ENCODE measurements at places on chromosomes 3 and 15.

DNA sequence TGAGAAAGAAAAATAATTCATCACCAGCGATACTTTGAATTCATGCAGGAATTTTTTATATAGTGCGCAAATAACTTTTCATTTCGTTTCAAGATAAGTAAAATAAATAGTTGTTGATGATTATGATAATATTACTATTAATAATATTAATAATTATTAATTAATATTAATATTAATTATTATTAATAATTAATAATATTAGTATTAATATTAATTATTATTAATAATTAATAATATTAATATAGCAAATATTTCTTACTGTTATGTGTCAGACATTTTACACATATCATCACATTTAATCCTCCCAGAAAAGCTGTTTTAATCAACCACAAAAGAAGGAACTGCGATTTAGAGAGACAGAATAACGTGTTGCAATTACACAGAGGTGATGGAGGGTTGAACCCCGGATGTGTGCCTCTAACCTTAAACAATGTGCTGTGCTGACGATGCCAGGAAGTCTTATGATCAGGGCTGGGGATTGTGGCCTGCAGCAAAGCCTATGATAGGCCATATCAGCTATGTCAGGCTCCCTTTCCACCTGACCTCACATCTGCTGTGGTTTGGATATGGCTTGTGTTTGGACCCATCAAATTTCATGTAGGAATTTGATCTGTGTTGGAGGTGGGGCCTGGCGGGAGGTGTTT, 263.5 kb upstream of the NR2F2 start:
- DNase-seq, result no peak

DNA sequence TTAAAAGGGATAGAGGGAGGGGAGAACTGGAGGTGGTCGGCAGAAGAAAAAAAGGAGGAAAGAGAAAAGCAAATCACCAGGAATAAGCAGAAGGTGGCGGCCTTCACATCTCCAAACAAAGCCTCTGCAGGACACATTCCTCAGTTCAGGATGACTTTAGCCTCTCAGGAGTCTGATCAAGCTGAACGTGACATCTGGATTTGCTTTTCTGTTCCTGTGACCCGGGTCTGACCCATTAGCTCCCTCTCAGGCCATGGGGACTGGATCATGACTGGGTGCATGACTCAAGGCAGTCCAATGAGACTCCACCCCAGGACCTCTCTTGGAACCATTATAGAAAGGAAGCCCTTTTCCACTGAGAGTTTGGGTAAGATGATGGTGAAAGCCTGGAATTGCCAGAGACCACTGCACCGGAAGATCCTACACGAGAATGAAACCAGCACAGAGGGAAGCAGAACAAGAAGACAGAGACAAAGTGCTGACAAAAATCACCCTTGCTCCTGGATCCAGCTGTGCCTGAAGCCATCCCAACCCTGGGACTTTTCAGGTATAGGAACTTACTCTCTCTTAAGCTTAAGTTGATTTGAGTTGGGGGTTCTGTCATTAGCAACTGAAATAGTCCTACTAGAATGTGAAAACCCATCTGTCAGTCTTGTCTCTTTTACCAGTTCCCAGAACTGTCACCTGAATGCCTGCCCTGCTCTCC, 45.4 kb upstream of the RAD18 start:
- DNase-seq, result no peak

DNA sequence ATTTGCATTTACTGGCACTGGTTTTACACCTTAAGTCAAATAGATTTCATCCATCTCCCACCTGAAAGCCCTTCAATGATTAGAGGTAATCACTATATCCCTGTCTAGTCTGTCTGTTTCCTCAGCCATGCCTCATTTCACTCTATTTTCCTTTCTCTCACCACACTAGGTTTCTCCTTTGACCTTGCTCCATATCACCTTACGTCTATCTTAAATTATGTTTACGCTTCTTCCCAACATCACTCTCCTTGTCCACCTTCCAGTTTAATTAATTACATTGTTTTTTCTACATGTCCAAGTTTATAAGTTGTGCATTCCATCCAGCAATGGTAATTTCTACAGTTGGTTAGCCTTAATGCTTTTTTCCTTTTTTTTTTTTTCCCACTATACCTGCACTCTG, 396.7 kb upstream of the PDZRN3 start:
- no peak for DNase-seq

DNA sequence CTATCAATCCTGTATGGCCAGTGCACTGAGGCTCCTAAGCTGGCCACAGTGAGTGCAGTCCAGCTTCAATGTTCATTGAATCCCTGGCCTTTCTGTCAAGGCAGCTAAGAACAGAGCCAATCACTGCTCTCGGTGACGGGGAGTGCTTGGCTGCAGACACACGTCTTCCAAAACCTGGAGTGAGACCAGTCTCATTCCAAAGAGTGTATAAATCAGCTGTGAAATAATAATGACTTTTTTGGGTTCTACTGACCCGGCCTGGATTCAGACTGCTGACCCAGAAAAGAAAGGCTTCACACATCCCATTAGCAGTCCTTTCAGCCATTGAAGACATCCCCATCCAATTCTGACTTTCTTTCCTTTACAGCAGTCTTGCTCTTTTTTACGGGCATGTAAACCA, 665.5 kb downstream of the GBE1 start:
- no peak for DNase-seq

- DNase-seq, result no peak
These were observed 270.6 kb upstream of the HES1 start for GRCh38 chr3:193865339-193865738.

- DNase-seq, result no peak
These were observed 47.2 kb downstream of the CCDC33 start for GRCh38 chr15:74283368-74283767.

GRCh38 chr3:10933021-10933420, 59.5 kb upstream of the SLC6A1 start:
- DNase-seq, result no peak

DNA sequence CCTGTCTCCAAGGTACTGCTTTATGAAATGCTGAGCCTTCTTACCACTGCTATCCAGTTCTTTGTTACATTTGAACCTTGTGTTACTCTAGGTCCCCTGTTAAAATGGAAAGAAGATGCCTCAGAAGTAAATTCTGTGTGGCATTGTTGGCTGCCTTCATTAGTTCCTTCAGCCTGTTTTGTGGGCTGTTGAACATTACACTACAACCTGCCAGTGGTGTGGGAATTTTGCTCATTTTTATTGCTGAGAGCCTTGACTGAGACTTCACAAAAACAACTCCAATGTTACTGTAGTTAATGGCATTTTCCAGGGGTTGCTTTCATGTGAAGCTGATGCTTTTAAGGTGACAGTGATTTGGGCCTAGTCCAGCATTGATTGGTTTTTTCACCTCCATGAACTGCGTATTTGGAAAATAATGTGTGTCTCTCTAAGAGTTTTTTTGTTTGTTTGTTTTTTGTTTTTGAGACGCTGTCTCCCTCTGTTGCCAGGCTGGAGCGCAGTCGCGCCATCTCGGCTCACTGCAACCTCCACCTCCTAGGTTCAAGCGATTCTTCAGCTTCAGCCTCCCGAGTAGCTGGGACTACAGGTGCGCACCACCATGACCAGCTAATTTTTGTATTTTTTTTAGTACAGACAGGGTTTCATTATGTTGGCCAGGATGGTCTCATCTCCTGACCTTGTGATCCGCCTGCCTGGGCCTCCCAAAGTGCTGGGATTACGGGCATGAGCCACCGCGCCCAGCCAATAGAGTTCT, 4.3 kb downstream of the MAPK6 start:
- DNase-seq, result no peak

DNA sequence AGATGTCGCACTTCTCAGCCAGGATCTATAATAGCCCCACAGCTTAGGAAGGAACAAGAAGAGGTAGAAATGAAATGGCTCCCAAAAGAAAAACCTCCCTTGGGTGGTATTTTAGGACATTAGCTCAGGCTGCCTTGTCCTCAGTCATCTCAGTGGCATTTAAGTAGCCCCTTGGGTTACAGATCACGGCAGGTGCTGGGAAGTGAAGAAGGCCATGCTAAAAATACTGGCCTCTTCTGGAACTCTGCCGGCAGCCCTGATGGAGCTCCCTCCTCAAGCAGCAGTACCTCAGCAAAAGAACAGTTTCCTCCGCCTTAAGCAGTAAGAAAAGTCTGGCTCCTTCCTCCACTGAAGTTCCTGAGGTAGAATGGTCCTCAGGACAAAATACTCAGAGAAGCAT, 7.3 kb upstream of the TPM1 start:
- no peak for DNase-seq

DNA sequence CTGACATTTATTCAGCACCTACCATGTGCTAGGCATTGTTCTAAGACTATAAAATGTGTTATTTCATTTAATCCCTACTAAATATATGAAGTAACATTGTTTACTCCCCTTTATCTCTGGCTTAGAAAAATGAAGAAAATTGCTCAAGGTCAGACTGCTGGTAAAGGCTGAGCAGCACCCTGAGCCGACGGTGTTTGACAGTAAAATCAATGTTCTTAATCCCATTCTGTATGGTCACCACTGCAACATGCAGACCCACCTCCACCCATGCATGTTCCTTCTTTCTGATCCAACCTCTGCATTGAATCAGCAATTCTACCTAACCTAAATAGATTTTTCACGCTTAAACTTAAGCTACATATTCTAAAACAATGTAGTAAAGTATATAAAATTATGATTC, 216.5 kb downstream of the ZBBX start:
- no peak for DNase-seq

DNA sequence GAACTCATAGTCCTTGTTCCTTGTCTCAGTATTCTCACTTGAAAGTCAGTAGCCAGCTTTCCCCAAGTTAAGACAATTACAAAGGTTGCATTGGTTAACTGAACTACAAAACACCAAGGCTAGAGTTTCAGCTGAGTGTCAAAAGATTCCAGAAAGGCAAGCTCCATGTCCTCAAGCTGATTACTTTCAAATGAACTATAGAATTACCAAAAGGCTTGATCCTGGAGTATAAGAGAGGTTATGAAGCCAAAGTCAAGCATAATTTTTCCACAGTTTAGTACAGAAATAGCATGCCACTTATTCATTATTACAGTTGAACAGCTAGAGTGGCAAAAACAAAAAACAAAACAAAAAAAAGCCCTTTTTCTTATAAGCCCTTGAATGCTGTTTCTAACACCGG, 51.9 kb downstream of the ZBTB20 start:
- no peak for DNase-seq

DNA sequence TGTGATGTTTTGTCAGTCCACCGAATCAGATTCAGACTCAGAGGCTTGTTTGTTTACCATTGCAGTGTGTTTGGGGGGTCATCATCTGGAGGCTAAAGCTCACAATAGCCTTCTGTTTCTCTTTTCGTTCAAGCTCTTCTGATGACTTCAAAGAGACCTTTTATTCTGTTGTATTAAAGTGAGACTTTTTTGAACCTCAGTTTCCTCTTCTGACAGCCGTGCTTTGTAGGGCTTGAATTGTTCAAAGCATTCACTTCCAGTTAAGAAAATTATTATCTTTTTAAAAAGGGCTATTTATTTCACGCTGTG, 1.3 kb downstream of the PXK start:
- no peak for DNase-seq

- no peak for DNase-seq
These were observed 105.2 kb upstream of the RNF7 start for GRCh38 chr3:141632779-141633374.

DNA sequence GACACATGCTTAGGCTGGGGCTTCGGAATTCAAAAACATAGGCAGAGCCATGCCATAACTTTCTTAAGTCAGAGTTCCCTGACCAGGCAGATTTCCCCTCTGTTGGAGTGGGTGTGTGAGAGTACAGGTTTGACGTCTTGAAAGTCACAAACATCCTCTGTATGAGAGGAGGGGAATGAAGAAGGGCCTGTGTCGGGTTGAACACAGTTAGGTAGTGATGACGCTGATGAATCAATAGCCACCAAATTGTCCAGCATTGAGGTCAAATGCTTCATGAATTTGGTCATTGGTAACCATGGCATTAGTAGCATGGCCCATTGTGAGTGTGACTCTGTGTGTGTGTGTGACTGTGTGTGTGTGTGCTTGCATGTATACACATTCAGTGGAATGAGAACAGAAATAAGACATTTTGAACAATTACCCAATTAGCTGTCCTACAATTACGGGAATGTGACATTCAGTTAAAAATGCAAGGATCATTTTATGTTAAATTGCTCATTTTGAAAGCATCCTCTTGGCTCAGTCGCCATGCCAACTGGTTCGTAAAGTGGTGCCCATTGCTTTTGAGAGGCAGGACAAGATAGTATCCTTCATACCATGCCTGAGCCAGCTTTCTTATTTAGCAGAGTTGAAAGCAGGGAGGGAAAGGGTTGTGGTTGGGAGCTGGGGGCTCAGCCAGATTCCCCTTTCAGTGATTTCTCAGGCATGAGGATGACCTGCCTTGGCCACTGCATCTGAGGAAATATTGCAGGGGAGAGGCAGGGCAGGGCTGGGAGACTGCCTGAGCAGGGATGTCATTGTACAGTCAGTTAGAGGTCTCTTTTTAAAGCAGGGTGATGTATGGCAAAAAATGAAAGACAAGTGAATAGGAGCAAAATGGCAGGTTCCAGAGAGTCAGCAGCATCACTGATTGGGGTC, 35.4 kb downstream of the RBP2 start:
- no peak for DNase-seq

DNA sequence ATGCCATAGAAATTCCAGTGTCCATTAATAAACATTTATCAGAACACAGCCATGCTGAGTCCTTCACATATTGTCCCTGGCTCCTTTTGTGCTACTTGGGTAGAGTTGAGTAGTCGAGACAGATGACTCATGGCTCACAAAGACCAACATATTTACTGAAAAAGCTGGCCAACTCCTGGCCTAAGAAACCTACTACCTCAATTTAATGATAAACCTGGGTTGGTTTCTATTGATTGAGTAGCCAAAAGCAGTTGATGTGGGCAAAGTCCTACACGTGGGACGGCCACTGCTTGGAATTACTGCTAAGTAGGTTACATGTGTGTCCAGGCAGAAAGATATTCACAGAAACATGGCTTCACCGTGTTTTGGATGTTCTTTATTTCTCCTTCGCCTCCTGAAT, 402.2 kb downstream of the NR2F2 start:
- DNase-seq, result no peak

- no peak for DNase-seq
These were observed 469 bp downstream of the GUCA1C start for GRCh38 chr3:108953210-108953609.

GRCh38 chr3:33331414-33331813, 54.2 kb downstream of the FBXL2 start:
- DNase-seq, result no peak

DNA sequence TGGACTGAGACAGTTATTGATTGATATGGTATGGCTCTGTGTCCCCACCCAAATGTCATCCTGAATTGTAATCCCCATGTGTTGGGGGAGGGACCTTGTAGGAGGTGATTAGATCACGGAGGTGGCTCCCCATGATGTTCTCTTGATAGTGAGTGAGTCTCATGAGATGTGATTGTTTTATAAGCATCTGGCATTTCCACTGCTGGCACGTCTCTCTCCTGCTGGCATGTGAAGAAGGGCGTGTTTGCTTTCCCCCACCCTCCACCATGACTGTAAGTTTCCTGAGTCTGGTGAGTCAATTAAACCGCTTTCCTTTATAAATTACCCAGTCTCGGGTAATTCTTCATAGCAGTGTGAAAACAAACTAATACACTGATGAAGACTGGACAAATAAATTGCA, 105.6 kb upstream of the MELTF start:
- DNase-seq, result peak; percentile 3
